ENCODE measurements at places on chromosomes 7 and 10.

- no peak for DNase-seq
Measured at GRCh38 chr7:20470726-20471125, 140.0 kb downstream of the ITGB8 start.

GRCh38 chr10:73991884-73992245 is 6.1 kb upstream of the VCL start:
- DNase-seq: no peak

DNA sequence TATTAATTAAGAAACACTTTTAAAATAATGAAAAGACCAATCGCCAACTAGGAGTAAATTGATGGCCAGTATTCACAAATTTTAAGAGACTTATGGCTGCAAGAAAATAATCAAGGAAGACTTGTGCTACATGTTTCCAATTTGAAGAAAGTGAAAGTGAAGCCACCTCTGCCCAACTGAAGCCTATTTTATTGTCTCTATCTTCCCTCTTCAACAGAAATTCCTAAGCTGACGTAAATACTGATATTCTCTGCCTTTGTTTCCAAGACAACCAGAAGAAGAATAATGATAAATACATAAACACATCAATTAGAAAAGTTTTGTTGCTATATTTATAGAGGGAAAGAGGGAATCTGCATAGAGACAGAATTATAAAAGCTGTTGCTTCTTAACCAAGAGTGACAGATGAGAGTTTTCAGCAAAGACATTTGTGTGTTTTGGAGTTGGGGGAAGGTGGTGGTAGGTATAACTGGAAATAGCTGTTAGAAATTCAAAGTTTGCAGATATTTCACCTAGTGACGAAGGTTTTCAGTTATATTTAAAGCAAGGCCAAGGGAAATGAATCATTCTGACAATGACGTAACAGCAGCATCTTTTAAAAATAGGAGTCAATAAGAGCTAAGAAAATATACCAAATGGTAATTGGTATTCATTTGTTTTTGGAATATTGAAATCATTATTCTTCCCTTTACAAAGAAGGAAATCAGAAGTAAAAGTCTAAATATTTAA is 576.6 kb upstream of the SORCS1 start:
- DNase-seq: no peak

GRCh38 chr10:118875087-118875486 is 120.3 kb upstream of the CACUL1 start:
- no peak for DNase-seq

DNA sequence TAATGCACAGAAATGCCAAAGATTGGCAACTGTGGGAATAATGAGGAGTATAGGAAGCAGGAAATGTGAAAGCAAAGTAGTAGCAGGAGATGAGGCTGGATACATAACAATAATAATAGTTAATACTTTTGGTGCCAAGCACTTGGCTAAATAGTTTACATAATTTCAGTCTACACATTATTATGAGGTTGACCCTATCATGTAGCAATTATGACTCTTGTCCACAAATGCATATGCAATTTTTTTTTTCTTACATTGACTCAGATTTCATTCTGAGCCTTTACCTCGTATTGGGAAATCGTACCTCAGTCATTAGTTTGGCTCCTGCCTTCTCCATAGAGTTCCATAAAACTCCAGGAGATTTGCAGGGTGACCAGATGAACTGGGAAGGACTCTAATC is 219.9 kb downstream of the SUGCT start:
- no peak for DNase-seq

DNA sequence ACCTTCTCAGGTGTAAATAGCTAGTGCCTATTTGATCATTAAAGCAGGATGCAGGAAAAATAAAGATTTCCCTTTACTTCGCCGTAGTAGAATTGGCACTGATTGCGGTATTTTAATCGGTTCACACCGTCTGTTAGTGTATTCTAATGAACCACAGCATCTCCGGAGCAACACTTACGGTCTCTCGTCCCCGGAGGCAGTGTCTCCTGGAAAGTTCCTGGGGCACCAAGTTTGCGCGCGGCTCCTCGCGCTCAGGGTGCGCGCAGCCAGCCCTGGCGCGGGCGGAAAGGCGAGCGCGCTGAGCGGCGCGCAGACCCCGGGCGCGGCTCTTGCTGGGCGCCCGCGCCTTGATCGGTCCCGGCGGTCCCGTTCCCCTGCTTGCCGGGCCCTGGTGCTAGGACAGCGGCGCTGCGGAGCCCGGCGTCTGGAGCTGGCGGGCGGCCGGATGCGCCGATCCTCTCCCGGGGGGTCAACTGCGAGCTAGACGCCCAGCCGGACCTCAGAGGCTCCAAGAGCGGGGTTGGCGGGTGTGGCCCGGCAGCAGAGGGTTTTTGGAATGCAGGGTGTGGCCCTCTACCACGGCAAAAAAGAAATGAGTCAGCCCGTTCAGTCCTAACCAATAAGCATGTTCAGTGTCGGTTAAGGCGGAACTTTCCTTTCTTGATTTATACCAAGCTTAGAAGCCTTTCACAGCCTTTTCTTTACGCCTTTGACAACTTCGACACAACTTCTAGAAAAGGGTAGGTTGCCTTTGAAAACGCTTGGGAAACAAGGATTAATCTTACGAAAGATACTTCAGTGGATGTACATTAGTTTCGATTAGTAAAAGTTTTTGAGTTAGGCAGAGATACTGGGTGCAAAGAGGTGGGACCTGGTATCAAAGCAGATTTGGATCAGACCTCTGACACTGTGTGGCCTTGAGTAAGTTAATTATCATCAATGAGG is 166.8 kb upstream of the ASAH2 start:
- no peak for DNase-seq

DNA sequence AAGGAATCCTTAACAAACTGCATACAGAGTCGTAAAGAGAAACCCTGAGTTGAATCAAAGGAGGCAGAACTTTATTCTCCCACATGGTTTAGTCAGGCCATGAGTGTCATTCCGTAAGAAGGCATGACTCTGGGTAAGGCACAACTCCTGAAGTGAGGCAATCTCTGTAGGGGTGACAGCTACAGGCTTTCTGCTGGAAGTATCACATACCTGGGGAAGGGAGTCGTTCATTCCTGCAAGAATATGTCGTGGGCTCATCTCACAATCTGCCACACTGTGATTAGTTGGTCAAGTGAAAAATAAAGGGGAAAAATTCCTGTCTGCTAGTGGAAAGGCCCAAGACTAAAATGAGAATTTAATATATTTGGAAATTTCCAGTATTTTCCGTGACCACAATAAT is 392.6 kb downstream of the POM121L12 start:
- DNase-seq: no peak

GRCh38 chr10:124998624-124999291 is 56.8 kb downstream of the ZRANB1 start:
- DNase-seq: no peak

- no peak for DNase-seq
Measured at GRCh38 chr10:16883084-16883483, 65.9 kb upstream of the RSU1 start.

- peak; percentile 68 for DNase-seq
Measured at GRCh38 chr10:110530131-110530831, 32.6 kb downstream of the DUSP5 start.

DNA sequence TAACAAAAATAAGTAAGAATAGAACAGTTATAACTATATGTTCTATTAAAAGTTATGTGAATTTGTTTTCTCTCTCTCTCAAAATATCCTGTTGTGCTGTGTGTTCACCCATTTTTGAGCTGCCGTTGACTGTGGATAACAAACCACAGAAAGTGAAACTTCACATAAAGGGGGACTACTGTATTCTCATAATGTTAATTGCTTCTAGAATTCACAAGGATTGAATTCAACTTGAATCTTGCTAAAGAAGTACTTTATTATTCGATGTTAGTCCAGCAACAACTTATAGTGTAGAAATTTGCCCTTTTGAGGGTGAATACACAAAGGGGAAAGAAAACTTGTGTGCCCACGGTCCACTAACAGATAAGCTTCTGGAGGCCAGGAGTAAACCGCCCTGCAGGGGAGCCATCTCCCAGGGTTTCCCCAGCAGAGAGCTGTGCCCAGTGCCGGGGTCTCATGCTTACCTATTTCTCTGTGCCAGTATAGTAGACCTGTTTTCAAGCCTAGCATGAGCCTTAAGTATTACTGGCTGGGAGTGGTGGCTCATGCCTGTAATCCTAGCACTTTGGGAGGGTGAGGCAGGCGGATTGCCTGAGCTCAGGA is 87.1 kb downstream of the KAT6B start:
- no peak for DNase-seq

- no peak for DNase-seq
Measured at GRCh38 chr7:130350945-130351790, 6.6 kb downstream of the CPA5 start.

- DNase-seq: no peak
Measured at GRCh38 chr10:123009105-123009820, 457 bp downstream of the ACADSB start.

- no peak for DNase-seq
Measured at GRCh38 chr7:42625421-42625820, 286.4 kb downstream of the C7orf25 start.

GRCh38 chr10:24242562-24242961 is 33.6 kb downstream of the KIAA1217 start:
- DNase-seq: no peak

DNA sequence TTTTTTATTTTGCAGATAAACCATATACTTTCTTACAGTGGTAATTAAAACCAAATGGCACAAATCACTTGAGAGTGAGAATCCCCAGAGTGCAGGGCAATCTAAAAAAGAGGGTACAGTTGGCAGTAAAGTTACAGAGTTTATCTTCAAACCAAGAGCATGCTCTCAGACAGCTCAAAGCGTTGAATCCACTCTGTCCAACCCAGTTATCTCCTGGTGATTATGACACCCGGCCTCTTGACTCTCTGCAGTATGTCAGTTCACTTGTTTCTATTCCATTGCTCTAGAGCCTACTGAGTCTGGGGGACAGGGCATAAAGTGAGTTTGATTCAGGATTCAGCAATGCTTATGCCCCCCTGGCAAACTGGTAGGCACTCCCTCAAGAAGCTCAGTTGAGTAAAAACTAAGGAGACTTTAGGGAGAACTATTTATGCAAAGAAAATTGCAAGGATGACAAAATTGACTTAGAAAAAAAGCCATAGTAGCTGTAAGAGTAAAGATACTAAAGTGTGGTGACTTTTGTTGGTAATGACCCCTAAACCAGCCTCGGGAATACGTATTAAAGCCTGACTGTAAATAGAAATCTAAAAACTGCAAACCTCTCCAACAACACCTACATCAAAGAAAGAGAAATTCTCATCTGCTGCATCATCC is 55.5 kb downstream of the COL1A2 start:
- DNase-seq: no peak

GRCh38 chr10:20277820-20278219 is 461.6 kb downstream of the PLXDC2 start:
- no peak for DNase-seq
